ENCODE measurements at places on chromosomes 5 and 9.
A peak's percentile ranks its signal among the peaks of the same experiment; 100 is the strongest.

DNA sequence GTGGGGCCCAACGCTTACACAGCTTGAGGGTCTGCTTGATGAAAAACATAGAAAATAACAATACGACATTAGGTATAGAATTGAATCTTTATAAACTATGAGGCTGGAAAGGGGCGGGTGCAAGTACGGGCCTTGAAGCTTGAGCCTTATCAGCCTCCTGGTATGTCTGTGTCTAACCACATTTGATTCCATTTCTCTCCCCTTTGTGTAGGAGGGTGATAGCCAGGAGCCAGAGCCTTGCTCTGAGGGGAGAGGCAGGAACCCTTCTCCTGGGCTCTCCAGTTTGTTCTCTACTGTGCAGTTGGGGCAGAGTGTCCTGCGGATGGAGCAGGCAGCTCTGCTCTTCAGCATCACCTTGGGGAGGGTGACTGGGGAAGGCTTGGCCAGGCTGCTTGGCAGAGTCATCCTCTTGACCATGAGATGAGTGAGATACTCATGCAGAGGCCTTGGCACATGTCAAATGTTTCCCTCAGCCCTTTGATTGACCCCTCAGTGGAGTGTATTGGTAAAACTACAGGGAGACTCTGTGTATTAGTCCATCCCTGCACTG is 153.5 kb downstream of the SEMA6A start:
- DNase-seq = no peak

DNA sequence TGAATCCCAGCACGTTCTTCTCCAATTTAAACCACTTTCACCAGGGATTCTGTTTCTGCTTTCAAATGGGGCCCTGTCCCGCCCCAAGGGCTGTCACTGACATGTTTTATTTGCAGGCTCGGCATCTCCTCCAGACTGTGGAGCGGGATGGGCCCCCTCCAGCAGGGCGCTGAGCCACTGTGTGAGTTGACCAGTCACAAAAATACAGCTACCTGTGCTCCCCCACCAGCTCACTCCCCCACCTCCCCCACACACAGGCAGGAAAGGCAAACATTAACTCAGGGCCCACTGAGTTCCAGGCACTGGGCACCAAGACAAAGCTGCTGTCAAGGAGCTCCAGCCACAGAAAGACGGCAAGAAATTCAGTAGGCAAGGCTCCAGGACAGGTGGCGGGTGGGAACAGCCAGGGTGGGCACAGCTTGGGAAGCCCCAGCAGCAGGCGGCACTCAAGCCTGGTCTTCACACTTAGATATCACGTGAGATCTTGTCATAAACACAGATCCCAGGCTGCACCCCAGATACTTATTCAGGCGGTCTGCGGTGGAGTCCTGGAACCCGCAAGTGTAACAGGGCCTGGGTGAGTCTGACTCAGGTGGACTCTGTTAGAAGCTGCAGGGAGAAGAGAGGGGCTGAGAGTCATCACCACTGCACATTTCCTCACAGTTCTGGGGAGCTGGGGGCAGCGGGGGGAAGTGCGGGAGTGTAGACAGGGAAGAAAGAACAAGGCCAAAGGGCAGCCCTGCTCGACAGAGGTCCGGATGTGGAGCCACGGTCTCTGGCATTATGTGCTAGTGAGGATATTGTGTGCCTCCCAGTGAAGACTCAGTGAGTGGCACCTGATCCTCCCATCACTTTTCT is 44.7 kb downstream of the OR2V1 start:
- DNase-seq = no peak

DNA sequence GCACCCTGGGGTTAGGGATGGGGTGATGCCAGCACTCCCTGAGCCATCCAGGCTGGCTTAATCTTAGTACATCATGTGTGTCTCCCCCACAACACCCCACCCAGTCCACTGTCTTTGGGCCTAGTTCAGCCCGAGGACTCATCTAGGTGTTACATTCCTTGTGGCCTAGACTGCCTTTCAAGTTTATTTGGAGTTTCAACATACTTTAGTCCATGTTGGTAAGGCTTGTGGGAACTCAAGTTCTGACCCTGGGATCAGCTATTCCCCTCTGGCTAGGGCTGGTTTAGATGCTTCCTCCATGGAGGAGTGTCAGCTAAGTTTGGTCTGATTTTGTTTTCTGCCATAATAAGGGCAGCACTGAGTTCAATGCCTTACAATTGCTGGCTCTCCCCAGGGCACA is 302.4 kb downstream of the SMARCA2 start:
- no peak for DNase-seq

- no peak for DNase-seq
Observed at GRCh38 chr5:133853646-133854365, 114.6 kb downstream of the C5orf15 start.

DNA sequence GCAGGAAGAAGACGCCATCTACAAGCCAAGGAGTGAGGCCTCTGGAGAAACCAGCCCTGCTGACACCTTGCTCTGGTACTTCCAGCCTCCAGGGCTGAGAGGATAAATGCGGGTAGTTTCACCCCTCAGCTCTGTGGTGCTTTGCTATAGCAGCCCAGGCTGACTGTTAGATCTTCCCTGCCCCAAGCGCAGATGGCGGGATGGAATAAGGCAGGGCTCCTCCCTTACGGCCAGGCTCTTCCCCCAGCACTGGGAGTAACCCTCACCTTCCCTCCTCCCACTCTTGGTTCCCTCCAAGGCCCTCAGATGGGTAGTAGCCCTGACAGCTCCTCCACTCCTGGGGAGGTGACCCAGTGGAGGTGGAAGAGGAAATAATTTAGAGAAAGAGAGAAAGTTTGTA is 285.1 kb downstream of the GADD45G start:
- no peak for DNase-seq

DNA sequence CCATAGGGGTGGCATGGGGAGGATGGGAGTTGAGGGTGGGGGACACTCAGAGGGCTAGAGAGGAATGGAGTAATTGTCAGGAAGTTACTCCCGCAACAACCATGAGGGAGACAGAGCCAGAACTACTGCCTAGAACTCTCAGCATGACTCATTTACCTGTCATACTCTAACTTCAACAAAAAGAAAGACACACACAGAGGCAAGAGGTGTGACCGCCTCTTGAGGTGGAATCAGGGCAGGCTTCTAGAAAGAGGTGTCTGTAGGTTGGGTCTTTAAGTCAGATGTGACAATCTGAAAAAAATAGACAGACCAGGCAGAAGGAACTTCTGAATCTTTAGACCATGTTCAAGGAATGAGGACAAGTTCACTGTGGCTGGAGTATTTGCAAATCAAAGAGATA is 73.4 kb downstream of the GABBR2 start:
- DNase-seq = no peak

GRCh38 chr5:95591490-95591901 is 28.4 kb upstream of the GPR150 start:
- peak; percentile 52 for DNase-seq

DNA sequence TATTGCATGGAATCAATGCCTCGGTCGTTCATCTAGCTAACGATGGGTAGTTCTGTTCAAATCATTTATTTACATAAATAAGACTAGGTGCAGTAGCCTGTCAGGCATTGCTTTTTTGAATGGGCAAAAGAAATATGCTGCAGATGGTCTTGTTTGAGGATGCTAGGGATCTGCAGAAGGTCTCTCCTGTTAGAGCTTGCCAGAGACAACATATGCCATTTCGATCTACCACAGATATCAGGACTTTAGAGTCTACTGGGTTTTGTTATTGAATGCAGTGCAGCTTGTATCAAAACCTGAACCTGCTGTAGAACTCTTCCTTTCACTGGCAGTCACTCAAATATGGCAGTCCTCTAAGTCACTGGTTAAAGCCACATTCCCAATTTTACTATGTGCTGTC is 381.1 kb upstream of the CDH10 start:
- DNase-seq = no peak

GRCh38 chr5:102481054-102481715 is 17.6 kb downstream of the SLCO6A1 start:
- no peak for DNase-seq

DNA sequence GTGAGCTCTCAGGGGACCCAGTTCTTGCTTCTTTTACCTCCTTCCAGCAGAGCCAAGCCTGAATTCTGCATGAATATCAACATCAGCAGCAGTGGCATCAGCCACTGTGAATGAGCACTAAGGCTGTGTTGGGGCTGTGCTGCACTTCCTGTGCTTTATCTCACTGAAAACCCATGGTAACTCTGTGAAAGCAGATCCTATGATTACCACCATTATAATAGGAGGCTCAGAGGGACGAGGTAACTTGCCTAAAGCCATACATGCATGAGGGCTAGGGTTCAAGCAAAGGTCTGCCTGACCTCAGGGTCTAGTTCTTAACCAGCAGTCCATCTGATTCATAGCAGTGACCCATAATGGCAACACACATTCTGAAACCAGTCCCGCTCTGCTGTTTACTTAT is 60.5 kb upstream of the RAPGEF1 start:
- DNase-seq = no peak

- DNase-seq = no peak
Observed at GRCh38 chr9:79461712-79462111, 110.1 kb upstream of the TLE4 start.

- DNase-seq = no peak
Observed at GRCh38 chr9:18555105-18555883, 81.3 kb downstream of the ADAMTSL1 start.

GRCh38 chr9:35729700-35730485 is 2.1 kb downstream of the TLN1 start:
- DNase-seq = peak; percentile 86

- no peak for DNase-seq
Observed at GRCh38 chr9:125756518-125756917, 9.3 kb downstream of the PBX3 start.

- DNase-seq = no peak
Observed at GRCh38 chr5:1320436-1321344, 24.2 kb downstream of the CLPTM1L start.

DNA sequence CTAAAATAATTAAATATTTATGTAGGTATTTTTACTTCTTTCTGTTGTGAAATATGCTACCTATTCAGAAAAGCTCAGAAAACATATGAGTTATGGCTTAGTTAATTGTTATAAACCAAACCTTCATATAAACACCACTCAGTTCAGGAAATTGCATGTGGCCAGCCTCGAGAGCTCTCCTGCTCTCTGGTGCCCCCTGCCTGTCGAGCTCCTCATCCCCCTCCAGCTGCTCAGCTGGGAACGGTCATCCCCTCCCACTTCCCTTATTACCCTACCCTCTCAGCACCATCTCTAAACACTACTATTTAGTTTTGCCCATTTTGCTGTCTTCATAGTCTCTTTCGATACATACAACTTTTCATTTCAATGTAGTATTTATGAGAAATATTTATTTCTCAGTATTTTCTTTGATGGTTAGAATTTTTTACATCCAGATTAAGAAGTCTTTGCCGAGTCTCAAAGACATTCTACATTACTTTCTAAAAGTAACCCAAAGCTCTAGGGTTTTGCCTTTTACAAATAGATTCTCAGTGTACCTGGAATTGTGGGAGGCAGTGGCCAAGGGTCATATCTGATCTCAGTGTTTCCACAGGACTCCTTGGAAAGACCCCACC is 51.2 kb upstream of the SEMA4D start:
- DNase-seq = peak; percentile 85

DNA sequence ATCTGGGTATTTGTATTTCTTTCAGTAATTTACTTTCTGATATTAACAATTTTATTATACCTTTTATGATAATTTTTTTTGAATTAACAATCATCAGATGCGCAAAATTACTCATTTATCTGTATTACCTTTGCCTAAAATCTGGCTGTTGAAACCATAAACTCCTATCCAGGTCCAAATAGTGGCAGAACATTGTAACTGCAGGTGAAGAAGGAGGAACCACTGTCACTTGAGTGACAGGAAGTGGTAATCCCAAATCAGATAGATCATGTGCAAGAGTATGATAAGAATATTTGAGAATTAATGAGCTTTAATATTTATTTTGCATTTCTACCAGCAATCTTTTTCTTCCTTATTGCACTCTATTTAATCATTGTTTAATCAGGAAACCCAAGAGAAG is 139.3 kb upstream of the TLE4 start:
- DNase-seq = no peak

- no peak for DNase-seq
Observed at GRCh38 chr5:25224316-25224982, 579.7 kb upstream of the CDH10 start.

GRCh38 chr9:111843971-111844370 is 49.2 kb upstream of the SHOC1 start:
- no peak for DNase-seq

DNA sequence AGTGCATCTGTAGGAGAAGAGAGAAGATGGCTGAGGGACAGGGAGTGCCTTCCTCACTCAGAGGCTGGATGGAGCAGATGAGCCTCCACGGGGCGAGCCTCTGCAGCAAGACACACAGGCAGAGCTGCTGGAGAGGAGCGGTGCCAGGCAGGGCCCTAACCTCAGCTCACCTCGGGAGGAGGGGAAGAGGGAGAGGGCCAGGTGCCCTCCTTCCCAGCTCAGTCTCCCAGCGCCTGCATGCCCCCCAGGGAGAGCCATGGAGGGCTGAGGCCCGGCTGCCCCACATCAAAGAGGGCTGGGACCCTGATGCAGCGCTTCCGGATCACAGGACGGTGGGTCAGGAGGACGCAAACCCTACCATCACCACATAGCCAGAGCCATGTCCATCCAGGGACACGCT is 13.6 kb upstream of the SPATA31E1 start:
- DNase-seq = no peak

DNA sequence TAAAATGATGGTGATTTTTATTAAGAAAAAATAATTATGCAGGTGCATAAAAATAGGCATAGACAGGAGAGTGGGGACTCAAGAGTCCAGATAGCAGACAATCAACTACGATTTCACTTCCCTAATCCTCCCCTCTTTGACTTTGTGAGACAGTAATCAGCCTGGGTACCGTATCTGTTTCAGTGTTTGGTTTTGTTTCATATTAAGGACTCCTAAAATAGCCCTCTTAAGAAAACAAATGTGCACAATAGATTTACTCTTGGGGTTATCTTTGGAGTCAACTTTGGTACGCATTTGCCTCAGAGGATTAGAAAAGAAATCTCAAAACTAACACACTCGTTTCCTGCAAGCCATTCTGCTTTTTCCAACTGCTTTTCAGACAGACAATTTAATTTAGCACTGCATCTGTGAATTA is 96.3 kb downstream of the ZNF608 start:
- DNase-seq = no peak

- DNase-seq = no peak
Observed at GRCh38 chr5:160643616-160644240, 208.3 kb downstream of the ATP10B start.

GRCh38 chr5:155295111-155295510 is 281.6 kb downstream of the KIF4B start:
- no peak for DNase-seq

- peak; percentile 52 for DNase-seq
Observed at GRCh38 chr5:150208187-150209098, 18.6 kb downstream of the SLC6A7 start.

- DNase-seq = no peak
Observed at GRCh38 chr5:1827886-1828397, 26.7 kb downstream of the NDUFS6 start.

- DNase-seq = no peak
Observed at GRCh38 chr5:142317753-142318152, 7.1 kb downstream of the SPRY4 start.

DNA sequence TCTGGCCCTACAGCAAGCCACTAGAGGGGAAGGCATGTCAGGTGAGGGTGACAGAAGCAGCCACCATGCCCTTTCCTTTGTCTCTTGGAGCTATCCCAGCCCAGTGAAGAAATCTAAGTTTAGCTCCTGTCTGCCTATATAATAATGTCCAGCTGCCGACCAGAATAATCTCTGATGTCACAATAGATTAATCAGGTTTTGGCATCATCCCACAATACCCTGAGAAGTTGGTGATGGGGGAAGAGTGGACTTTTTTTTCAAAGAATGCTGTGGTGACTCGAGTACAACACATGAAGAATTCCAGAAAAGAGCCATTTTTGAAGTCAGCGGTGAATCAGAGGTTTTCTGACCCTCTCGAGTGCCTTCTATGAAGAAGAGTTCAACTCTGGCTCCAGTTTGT is 1.7 kb upstream of the TSLP start:
- peak; percentile 49 for DNase-seq

- peak; percentile 12 for DNase-seq
Observed at GRCh38 chr5:147407094-147407681, 102.7 kb downstream of the DPYSL3 start.

All from AG08396 (cell line).